ENCODE measurements at places on chromosomes 5 and 9.

GRCh38 chr5:176664479-176664878 is 17.2 kb downstream of the TSPAN17 start:
- DNase-seq: no peak

- no peak for DNase-seq
Observed at GRCh38 chr9:18906656-18907395, 126.2 kb downstream of the SAXO1 start.

- no peak for DNase-seq
Observed at GRCh38 chr9:116209414-116210116, 56.0 kb downstream of the PAPPA start.

DNA sequence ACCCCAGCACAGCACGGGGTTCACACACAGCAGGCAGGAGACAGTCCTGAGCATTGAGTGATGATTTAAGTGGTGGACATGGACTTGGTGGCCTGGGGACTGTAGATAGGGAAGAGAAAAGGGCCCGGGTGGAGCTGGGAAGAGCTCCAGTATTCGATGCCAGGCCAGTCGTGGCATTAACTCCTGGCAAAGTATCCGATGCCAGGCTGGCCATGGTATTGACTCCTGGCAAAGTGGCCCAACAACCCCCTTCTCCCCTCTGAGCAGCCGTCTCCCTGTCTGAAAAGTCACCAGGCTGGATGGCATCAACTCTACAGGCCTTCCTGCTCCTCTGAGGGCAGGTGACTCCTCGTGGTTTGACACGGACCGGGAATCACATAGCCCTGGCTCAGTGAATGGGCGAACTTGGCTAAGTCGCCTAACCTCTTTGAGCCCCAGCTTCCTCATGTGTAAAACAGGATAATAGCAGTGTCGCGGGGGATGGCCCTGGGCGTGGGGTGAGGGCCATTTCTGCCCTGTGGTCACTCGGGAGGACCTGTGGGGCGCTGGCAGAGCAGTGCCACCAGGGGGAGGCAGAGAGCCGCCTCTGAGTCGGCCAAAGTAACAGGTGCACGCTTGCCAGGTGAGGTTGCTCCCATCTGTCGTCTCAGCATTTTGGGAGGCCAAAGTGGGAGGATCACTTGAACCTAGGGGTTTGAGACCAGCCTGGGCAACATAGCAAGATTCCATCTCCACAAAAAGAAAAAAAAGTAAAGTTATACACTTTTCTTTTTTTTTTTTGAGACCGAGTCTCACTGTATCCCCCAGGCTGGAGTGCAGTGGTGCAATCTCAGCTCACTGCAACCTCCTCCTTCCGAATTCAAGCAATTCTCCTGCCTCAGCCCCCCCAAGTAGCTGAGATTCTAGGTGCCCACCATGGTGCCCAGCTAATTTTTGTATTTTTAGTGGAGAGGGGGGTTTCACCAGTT is 5.7 kb upstream of the SEC16A start:
- DNase-seq: peak; percentile 71

DNA sequence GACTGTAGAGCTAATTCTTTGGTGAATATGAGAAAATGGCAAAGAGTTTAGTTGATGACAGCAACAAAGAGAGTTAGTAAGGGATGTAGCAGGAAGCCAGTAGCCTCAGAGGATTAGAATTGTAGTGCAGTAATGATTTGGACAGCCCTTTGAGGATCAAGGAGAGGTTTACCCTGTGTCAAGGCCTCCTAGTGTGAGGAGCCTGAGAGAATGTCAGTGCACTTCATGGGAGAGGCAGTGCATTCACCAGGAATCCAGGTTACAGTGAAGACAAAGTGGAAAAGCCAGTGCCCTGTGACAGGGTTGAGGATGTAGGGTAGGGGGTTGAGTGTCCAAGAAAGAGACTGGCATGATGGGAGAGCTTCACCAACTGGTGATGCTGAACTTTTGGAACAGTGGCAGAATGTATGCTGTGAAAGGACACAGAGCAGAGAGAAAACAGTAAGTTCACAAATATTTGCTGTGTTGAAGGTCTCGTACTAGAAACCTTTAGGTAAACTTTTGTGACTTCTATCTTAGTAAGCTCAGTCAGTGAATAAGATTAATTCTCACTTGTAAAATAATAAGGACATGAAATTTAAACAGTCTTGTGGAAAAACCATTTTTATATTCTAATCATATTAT is 27.3 kb downstream of the NLN start:
- no peak for DNase-seq

DNA sequence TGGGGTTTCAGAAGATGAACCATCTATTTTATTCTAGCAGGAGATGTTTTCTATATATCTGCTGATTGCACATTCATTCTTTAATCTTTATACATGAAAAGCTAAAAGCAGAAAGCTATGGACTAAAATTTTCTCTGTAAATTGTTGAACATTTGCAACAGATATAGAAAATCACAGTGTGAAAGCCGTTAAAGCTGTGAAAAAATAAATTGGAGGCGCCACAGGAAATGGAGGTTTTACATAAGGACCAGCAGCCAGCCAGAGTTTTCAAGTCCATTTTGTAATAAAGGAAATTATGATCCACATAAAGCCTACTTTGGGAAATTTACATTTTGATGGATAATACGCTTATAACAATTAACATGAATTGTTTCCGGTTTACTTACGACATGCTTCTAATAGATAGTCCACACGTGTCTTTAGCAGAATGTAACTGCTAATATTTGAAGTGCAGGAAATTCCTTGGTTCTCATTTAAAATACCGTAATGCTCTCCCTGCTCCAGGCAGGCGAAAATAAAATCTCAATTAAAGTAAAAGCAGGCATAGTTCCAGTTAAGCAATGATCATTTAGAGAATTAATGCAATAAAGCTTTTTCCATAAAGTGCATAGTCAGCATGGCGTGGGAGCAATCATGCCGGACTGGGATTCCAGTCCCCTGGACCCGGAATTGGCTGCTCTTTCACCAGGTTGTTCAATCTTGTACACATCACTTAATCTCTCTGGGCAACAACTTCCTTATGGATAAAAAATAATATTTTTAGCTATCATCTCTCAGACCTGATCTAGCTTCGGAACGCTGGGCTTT is 445.4 kb downstream of the ZNF608 start:
- no peak for DNase-seq
